GM03348 (cell line): ENCODE measurements at places on chromosomes 13 and 19.

DNA sequence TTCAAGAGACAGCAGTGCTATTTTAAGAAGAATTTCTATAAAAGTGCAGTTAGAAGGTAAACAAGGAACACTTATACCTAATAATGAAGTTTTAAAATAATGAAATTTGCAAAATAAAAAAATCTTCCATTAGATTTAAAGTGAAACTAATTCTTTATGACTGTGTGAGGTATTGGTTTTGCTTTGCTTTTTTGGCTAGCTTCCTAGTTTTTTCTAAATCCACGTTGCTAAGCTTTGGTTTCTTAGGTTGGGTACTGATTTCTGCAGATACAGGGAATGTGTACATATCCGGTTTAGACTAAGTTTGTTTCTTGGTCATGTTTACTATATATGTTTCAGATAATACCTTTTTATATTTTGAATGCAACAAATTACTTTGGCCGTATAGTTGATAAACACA, 59.8 kb downstream of the SLC7A9 start:
- no peak for DNase-seq

GRCh38 chr13:80894917-80895316, 554.0 kb upstream of the SPRY2 start:
- no peak for DNase-seq

DNA sequence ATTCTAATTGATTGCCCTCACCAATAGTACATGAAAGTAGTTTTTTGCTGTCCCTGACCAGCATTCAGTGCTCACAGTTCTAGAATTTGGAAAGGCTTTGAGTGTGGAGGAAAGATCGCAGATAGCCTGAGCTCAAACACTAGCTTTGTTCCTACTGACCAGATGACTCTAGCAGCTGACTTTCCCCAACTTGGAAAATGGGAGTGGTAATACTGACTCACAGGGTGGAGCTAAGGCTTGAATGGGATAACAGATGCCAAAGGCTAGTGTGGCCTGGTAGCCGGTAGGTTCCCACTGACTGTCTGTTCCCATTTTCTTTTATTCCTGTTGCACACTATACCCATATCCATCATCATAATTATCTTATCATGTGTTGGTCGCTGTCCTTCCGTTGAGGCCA, 3.7 kb downstream of the ZSCAN22 start:
- peak; percentile 82 for DNase-seq

DNA sequence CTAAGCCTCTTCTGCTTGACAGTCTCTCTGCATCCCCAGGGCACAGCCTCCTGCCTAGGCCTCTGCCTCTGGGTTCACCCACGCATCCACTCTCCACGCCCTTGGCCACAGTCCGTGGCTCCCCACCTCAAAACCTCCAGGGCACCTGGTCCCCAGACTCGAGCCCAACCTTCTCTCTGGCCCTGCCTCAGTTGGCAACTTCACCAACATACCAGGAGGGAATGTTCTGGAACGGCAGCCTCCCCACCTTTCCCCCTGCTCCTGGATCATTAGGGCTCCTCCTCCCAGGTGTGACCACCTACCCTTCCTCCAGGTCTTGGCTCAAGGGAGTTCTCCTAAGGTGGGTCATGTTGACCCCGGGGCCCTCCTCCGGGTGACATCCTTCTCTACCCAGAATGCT, 69.1 kb downstream of the SOX1 start:
- DNase-seq: no peak

DNA sequence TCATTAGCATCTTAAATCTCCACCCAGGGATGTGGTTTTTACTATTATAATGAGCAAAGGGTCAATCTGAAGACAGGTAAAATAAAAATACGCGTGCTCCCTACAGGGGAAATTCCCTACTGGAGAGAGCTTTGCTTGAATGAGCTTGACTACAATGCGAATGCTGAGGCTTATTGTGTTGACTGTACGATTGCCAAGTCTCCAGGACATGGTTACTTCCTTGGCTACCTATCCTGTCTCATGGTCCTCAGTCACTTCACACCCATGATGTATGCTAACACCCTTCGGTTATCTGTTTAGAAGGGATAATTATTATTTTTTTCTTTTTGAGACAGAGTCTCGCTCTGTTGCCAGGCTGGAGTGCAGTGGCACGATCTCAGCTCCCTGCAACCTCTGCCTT, 61.7 kb downstream of the ZNF627 start:
- no peak for DNase-seq

- DNase-seq: no peak
These were observed 55.6 kb upstream of the KL start for GRCh38 chr13:32960626-32961025.

DNA sequence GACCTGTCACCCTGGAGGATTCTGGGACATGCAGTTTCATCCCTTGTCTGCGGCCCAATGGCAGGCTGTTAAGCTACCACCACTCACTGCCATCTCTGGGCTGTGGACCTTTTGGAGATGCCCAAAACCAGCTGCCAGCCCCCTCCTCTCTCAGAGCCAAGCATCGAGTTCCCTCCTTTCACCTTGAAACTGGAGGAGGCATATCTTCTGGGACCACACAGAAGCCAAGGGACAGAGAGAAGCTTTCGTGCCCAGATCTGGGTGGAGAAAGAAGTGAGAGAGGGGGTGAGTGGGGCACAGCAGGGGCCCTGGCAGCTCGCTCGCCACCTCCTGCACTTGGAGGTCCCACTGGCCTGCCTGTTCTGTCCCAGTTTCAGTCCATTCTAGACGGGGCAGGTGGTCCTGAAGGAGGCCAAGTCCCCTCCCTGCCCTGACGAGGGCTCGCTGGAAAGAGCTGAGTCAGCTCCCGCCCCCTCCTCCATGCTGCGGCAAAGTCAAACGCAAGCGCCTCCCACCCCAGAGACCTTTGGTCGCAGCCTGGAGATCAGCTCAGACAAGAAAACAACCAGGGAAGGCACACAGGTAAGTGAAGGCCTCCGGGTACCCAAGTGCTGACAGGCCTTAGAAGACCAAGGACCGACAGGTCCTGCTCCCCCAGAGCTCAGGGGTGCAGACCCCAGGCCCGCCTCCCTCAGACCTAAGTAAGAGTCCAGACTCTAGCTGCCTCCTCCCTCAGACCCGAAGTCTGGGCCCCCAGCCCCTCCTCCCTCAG, 3.8 kb downstream of the BCAT2 start:
- peak; percentile 59 for DNase-seq

DNA sequence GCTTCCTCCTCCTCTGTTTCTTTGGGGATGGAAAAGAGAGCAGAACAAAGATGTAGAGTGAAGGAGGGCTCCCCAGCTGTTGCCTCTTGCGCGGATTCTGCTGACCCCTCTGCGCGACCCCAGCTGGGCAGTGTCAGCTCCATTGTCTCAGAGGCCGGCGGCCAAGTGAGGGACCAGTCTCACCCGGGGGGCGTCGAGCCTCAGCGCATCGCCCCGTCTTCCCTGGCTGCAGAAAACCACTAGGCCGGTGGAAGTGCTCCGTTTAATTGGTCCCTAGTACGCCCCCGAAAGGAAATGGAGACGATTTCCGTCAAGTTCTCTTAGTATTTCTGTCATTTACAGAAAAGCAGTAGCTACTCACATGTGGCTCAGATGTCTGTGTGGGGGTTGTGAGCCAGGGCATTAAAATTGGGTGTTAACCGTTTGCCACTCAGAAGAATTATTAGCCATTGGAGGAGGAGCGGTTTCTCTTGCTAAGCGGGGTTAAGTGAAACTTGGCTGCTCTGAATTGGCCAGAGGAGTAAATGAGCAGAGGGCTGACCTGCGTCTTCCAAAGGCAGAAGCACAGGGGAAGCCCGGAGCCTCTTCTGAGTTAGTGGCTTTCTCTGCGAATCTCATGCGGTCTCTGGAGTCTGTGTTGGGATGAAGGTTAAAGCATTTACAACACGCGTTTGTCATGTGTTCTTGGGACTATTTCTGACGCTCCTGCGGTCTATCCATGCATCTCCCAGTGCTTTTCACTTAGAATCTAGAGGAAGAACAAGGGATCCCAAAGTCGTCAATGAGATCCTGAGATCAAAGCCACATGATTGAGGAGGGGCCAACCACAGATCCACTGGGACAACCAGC, 132.8 kb upstream of the MYO16 start:
- peak; percentile 4 for DNase-seq

- DNase-seq: no peak
These were observed 828.4 kb upstream of the ATXN8OS start for GRCh38 chr13:69279213-69279612.

GRCh38 chr13:68009546-68009945, 779.4 kb upstream of the PCDH9 start:
- no peak for DNase-seq

GRCh38 chr13:49814551-49815270, 22.2 kb upstream of the KPNA3 start:
- no peak for DNase-seq

DNA sequence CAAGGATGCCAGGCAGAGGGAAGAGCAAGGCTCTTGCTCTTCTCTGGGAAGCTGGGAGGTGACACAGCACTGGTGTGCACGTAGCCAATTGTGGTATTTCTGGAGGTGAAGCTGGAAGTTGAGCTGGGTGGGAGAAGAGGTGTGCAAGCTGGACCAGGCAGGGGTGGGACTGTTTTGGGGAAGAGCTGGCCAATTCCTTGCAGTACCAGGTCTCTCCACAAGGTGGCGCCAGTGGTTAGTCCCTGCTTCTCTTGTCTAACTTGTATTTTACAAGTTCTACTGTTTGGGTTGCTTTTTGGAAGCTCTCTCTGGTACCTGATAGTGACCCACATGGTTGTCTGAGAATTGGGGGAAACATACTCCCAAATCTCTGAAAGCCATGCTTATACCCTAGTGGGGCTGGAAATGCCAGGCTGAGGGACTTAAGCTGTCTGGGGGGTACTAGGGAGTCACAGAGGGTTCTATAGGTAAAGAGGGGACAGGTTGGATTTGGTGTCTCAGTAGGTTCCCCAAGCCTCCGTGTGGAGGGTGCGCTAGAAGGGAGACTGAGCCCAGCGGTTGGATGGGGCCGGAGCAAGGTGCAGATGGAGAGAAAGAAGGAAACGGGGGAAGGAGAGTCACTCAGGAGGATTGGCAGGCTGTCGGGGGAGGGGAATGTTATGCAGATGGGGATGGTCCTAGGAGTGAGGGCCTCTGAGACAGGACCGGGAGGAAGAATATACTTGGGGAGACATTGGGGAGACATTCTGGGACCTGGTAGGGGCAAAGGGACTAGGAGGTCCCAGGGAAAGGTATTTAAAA, 3.0 kb downstream of the HPN start:
- peak; percentile 83 for DNase-seq

DNA sequence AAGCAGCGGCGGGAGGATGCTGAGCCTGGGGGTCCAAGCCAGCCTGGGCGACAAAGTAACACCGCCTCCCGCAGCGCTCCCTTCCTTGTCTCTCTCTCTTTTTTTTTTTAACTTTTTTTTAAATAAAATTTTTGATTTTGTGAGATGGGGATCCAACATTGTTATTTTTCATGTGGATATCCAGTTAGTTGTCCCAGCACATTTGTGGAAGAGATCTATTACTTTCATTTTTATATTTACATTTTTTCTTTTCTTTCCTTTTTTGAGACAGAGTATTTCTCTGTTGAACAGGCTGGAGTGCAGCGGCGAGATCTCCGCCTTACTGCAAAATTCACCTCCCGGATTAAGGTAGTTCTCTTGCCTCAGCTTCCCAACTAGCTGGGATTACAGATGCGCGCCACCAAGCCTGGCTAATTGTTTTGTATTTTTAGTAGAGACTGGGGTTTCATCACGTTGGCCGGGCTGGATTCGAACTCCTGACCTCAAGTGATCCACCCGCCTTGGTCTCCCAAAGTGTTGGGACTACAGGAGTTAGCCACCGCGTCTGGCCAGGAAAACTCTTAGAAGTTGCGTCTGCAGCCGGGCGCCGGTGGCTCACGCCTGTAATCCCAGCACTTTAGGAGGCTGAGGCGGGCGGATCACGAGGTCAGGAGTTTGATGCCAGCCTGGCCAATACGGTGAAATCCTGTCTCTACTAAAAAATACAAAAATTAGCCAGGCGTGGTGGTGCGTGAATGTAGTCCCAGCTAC, 19.4 kb downstream of the ZNF816 start:
- no peak for DNase-seq
